ENCODE measurements at places on chromosomes 5 and 9.

DNA sequence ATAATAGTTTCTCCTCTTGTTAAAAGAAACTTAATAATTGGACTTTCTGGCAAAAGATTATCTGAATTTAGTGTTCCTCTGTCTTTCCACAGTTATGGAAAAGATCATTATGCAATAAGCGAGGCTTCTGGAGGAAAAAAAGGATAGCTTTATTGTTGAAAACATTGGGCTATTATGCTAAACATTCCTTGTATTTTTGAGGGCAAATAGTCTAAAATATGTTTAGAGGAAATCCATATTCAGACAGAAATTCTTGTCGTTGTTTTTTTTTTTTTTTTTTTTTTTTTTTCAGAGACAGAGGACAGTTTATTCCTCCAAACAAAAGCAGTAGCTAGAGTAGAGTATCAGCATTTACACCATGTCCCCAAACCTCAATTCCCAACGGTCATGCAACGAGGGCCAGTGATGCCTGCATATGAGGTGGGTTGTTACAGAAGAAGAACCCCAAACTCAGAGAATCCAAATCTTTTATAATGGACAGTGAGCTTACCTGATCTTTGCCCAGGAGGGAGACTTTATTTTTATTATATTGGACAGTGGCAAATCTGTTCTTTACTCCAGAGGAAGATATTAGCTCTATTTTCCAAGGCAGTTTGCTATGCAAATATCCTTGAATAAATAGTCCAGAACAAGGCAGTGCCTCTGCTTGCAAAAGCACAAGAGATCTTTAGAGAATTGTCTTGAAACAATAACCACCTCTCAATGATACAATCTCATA, 48.4 kb upstream of the CDK5RAP2 start:
- no peak for DNase-seq

DNA sequence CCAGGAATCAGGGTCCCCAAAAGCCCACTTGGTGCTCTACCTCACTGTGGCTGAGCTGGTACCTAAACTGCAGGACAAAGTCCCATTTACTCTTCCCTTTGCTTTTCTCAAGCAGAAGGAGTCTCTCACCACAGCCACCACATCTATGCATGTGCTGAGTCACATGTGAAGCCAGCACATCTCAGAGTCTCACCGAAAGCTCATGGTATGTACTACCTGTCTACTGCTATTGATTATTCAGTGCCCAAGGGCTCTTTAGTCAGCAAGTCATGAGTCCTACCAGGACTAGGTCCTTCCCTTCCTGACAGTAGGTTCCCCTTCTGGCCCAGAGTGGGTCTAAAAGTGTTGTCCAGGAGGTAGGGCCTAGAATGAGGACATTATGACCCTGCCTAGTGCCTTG, 130.7 kb upstream of the NTRK2 start:
- DNase-seq: no peak

GRCh38 chr5:135149956-135150723, 116.1 kb upstream of the PITX1 start:
- DNase-seq: no peak

GRCh38 chr5:33679791-33680190, 212.0 kb downstream of the ADAMTS12 start:
- no peak for DNase-seq

- DNase-seq: no peak
Measured at GRCh38 chr9:1261879-1262766, 212.0 kb downstream of the DMRT2 start.

- no peak for DNase-seq
Measured at GRCh38 chr9:80644044-80644443, 1045.3 kb downstream of the TLE1 start.

- DNase-seq: no peak
Measured at GRCh38 chr9:35229066-35229778, 67.4 kb downstream of the UNC13B start.
